ENCODE measurements at places on chromosomes 6 and 20. TPM values are rescaled to one million over a fixed set of nuclear protein-coding genes. Genes with fewer than 3 reads are reported as not detected.

TBX18 gene
- not detected for total RNA-seq

SS18L1 gene
- 16.1 TPM for total RNA-seq

LAMA4 gene
- total RNA-seq, result 0.14 TPM

MYLK4 gene
- total RNA-seq, result 0.72 TPM

DEF6 gene
- 127 TPM for total RNA-seq

CST5 gene
- total RNA-seq, result not detected

BMP6 gene
- 0.65 TPM for total RNA-seq

TFAP2D gene
- total RNA-seq, result not detected

HLA-F gene
- 238 TPM for total RNA-seq

CST2 gene
- total RNA-seq, result not detected

PNLDC1 gene
- total RNA-seq, result 0.37 TPM

PBOV1 gene
- total RNA-seq, result not detected

KIF25 gene
- not detected for total RNA-seq

CDH26 gene
- 2.4 TPM for total RNA-seq

F13A1 gene
- not detected for total RNA-seq

NEURL2 gene
- 2.1 TPM for total RNA-seq

LAMA5 gene
- total RNA-seq, result 0.86 TPM

ZBTB9 gene
- total RNA-seq, result 10.2 TPM

All from activated T-cell treated with anti-CD3 and anti-CD28 coated beads, Interleukin-2, amount 50 U/mL, for 72 hours (primary cell).